NCI-H1092 (cell line): ENCODE measurements at places on chromosomes 12 and 14.
A peak's percentile ranks its signal among the peaks of the same experiment; 100 is the strongest.

DNA sequence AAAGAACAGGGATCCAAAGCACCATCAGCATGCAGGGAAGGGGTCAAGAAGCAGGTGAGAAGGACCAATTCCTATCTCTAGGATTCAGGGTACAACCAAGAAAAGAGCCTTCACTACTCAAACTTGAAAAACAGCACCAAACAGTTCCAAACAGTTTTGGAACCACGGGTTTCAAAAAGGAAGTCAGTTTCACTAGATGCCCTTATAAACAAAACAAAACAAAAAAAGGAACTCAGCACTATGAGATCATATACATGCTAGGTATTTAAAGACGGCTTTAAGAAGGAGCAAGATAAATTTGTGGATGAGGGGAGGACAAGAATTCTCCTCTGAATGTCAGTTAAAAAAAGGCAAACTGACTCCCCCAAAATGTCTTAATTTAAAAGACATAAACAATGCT lies 6.0 kb downstream of the INSM2 start:
- no peak for DNase-seq

- no peak for DNase-seq
Observed at GRCh38 chr12:40238266-40238902, 13.6 kb downstream of the LRRK2 start.

DNA sequence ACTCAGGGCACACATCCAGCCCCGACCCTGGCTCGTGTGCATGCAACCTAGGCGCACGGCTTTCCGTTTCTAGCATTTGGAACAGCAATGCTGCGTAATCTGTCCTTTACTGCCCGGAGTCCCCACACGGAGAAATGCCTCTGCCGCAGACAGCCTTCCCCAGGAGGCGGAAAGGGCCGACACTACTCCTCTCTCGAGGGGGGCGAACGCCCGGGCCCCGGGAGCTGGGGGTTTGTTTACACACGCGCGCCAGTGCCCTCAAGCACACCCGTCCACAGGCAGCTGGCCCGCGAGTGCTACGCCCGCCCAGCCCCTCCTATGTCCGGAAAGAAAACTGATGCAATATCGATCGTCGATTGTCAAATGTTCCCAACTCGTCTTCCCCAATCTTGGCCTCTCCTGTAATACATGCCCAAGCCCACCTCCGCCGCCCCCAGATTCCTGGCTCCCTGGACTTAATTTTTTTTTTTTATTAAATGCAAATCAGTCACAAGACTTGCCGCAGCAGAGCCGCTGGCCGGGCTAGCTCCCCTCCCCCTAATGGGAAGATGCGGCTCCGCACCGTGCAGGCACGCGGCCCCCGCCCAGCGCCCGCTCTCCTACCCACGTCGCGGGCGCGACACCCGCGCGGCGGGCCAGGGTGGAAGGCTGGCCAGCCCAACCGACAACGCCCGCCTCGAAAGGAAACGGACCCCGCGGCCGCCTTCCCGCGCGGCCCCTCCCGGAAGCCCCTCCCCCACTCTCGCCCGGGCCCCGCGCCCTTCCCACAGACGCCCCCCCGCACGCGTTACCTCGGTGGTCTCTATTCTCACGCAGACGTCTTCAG lies 642 bp downstream of the SLC38A2 start:
- DNase-seq, result peak; percentile 73

DNA sequence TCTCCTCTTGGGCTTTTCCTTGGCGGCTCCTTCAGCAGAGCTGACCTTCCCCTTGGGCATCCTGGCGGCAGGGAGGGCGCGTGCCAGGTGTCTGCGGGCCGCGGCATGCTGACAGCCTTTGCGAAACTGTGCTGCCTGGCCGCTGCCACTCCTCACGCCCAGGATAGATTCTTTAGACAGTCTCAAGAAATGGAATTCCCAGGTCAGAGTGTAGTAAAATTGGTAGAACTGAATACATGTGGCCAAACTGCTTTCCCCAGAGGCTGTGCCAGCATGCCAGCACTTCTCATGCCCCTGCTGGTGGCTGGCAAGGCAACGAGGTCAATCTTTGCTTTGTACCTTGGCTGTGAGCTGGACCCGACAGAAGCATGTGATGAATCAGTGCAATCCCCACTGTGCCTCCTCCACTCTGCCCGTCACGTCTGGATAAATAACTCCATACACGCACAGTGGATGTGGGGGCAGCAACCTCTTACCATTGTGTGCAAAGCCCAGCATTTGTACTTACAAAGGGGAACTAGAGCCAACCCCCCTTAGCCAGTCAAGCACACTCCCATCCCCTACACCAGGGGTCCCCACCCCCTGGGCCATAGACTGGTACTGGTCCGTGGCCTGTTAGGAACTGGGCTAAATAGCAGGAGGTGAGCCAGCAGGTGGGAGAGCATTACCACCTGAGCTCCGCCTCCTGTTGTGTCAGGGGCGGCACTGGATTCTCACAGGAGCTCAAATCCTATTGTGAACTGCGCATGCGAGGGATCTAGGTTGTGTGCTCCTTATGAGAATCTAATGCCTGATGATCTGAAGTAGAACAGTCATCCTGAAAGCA lies 90.9 kb downstream of the ACTN1 start:
- no peak for DNase-seq

- peak; percentile 27 for DNase-seq
Observed at GRCh38 chr12:63151623-63152320, 771 bp upstream of the AVPR1A start.

DNA sequence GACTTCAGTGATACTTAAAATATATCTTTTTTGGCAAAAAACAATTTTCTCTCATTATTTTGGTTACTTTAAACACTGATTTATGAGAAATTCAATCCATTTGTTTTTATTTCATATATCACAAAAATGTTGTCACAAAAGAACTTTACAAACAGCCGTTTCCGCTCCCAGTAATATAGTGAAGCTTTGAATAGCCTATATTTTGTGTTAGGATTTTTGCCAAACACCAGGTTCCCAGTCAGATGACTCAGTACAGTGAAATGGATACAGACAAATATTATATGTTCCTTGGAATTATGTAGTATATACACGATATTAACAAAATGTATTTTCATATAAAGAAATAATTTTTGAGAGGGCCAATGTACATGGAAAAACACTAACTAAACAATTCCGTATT lies 411.1 kb downstream of the CCER1 start:
- no peak for DNase-seq

- DNase-seq, result no peak
Observed at GRCh38 chr12:30138483-30138882, 354.7 kb upstream of the TMTC1 start.

GRCh38 chr12:120363274-120363855 lies 5.6 kb downstream of the MSI1 start:
- DNase-seq, result peak; percentile 10

- no peak for DNase-seq
Observed at GRCh38 chr14:64861916-64862315, 17.8 kb downstream of the SPTB start.

DNA sequence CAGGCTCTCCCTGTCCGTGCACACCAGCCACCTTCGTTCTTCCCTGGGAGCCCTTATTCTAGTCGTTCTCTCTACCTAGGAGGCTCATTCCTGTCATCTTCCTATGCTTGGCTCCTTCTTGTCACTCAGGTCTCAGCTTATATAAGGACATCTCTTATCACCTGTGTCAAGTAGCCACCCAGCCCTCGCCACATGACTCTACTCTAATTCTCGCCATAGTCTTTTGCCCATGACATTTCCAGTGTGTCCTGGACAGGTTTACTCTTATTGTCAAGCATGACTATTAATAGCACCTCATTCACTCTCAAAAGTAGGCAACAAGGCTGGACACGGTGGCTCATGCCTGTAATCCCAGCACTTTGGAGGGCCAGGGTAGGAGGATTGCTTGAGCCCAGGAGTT lies 175.7 kb upstream of the NUDT4 start:
- DNase-seq, result no peak

GRCh38 chr14:104107611-104108569 lies 22.4 kb downstream of the ASPG start:
- DNase-seq, result no peak

DNA sequence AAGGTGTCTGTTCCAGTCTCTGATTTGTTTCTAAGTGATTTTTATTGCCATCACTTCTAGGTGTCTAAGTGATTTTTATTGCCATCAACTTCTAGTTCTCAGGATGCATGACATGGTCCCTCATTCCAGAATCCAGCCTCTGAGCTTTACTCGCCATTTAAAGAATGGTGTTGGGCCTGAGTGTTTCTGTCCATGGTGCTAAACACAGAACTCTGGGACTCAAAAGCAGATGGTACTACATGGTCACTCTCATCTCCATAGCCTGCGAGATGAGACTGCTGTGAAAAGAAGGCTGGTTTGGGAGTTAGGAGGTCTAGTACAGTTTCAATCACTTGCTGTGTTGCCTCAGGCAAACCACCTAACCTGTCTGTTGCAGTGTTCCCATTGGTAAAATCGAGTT lies 276.6 kb downstream of the NRXN3 start:
- DNase-seq, result no peak

DNA sequence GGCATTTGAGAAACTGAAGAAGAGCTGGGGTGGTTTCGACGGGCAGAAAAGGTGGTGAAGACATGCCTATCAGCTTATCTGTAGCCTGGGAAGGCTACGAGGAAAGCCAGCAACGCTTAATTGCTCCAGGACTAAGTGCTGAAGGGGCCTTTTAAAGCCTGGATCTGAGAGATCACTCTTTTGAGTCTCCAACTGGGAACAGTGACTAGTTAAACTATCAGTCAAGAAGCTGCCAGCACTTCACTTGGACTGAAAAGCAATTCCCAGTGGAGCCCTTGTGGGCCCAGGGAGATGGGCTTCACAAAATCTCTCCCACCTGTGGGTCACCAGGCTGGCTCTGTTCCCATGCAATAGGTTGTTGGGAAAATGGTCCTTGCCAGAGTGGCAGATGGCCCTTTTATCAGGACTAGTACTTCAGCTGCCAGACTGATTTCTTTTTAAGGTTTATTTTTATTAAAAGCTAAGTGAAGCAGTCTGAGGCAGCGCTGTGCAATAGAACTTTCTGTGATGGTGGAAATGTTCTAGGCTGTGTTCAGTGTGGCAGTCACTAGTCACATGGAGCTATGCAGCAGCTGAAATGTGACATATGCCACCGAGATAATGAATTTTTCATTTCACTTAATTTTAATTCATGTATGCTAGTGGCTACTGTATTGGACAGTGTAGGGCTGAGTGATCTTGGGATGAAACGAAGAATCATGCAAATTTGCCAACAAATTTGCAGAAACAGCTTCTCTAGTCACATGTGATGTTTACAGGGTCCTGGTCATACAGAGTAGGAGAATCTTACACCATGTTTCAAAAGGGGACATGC lies 276.8 kb downstream of the PCNX1 start:
- peak; percentile 89 for DNase-seq

DNA sequence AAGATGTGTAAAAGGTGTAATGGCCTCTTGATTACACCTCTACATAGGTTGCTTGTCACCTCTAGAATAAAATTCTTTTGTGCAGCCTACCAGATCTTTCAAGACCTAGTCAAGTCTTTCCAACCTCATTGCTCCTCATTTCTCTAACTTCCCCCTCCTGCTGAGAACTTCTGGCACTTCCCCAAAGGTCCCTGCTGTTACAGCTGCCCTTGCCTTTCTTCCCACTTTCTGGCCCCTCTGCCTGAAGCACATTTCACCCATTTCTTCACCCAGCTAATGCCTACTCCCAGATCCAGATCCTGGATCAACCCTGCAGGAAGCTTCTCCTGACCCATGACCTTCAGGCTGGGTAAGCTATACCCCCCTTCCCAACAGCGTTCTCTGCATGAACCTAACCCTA lies 1.5 kb downstream of the TSHR start:
- DNase-seq, result no peak

DNA sequence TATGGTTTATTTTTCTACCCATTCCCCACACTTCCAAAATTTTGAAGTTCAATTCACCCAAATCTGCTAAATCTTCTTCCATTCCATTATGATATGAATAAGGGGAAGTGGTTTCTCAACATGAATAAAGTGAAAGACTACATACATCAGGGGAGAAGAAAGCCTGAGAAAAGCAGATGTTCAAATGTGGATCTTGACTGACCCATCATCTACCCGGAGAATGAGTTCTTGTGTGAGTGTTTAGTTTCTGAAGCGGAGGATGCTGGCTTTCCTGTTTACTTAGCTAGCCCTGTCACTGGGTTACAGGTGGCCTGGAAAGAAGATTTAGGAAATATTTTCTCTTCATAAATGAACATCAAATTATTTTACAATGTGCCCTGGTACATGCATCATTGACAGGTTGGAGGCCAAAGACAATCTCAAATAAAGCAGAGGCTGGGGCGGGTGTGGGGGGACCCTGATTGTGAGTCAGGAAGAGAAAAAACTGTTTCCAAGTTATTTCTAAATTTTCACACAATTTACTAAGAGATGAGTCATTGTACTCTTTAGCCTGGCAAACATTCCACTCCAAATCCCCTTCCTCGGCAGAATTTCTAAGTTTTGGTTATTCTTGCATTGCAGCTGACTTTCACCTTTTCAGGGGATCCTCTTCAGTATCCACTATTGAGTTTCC lies 135.6 kb downstream of the SLC25A21 start:
- no peak for DNase-seq

DNA sequence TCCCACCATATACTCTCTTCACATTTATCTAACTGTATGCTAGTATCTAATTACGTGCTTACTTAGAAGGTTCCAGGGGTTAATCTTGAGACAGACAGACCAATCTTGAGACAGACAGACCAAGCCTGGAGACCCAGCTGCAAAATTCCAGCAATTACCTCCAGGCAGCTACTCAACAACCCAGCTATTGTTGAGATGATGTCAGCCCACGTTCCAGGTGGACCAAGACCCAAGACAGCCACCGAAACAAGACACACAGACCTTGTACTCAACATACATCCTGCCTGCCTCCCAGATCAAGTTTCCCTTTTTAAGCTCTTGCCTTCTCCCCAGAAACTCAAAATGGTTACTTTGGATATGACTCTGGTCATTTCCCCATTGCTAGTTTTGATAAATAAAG lies 64.9 kb upstream of the VASH1 start:
- no peak for DNase-seq

DNA sequence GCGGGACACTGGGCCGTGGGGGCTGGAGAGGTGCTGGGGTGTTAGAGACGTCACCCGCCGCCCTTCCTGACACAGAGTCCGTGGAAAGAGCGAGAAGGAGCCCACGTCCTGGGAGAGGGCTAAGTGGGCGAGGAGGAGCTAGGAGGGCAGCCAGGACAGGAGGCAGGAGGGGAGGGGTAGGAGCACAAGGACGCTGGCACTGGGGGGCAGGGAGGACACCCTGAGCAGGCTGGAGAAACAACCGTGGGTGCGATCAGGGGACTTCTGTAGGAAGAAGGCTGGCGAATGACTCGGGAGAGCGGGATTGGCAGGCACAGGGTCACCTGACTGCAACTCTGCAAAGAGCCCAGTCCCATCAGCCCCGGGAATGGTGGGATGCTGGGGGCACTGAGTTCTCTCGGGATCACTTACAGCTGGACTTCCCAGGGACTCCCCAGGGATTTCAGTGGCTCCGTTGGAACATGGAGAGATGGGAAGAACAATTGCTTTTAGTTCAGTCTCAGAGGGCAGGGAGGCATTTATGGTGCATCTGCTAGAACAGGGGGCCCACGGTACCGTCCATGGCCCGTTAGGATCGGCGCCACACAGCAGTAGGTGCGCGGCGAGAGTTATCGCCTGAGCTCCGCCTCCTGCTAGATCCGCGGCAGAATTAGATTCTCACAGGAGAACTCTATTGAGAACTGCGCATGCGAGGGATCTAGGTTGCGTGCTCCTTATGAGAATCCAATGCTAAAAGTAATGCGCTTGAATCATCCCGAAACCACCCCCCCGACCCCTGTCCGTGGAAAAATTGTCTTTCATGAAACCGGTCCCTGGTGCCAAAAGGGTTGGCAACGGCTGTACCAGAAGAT lies 24.3 kb downstream of the UBR7 start:
- peak; percentile 72 for DNase-seq

GRCh38 chr12:83979785-83980184 lies 932.8 kb downstream of the SLC6A15 start:
- no peak for DNase-seq

GRCh38 chr12:7934091-7934888 lies 1.7 kb downstream of the SLC2A3 start:
- DNase-seq, result no peak
